NCI-H1436 treated with DMSO at 0.1 percent for 48 hours (cell line): ENCODE measurements at places on chromosomes 2 and 18.

- peak; percentile 17 for DNase-seq
Observed at GRCh38 chr2:75100011-75100800, 99.1 kb downstream of the TACR1 start.

DNA sequence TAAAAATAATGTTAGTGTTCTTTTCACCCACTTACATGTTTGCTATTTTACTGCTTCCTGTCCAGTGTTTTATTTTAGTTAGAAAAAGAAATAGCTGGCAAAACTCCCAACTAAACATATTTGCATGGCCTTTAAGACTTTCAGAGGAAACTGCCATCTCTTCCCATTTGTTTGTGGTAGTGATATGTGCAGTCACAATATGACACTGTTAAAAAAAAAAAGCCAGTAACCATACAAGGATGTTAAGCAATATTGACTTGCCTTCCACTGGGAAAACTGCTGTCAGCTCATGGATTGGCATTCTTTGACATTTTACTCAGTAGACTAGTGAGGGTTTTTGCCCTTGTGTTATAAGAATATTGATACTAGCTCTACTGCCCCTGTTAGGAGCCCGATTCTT is 29.1 kb downstream of the XIRP2 start:
- no peak for DNase-seq

GRCh38 chr2:102520801-102521200 is 47.8 kb downstream of the SLC9A4 start:
- no peak for DNase-seq

DNA sequence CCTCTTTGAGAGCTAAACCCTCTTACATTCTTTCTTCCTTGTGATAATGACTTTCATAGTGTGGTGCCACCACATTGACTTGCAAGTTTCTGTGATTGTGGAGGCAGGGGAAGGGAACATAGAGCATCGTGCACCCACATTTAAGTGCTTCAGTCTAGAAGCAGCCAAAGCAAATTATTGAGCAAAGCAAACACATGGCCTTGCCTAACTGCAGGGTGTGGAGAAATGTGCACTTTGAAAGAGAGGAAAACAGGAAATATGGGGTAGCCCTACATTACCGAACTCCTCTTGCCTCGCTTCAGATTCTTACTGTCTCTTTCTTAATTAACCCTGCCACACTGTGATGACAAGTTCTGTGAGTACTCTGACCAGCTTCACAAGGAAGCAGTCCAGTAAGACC is 814.6 kb downstream of the SLC4A3 start:
- no peak for DNase-seq

GRCh38 chr2:184756885-184757284 is 158.6 kb downstream of the ZNF804A start:
- DNase-seq: no peak

DNA sequence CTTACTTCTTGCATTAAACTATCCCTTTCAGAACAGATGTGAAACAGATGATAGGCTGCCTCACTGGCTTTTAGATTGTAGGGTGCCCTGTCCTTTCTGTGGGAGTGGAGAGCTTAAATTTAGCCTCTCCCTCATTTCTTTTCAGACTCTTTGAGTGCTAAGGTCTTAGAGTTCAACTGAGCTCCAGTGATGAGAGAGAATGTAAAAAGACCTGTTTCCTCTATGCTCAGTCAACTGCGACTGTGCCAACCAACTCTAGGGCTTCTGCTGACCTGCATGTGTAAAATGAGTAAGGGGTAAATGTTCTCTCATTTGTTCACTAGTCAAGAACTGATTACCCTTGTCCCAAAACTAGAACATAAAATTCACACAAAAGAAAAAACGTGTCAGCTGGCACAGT is 104.8 kb upstream of the TGFA start:
- no peak for DNase-seq

DNA sequence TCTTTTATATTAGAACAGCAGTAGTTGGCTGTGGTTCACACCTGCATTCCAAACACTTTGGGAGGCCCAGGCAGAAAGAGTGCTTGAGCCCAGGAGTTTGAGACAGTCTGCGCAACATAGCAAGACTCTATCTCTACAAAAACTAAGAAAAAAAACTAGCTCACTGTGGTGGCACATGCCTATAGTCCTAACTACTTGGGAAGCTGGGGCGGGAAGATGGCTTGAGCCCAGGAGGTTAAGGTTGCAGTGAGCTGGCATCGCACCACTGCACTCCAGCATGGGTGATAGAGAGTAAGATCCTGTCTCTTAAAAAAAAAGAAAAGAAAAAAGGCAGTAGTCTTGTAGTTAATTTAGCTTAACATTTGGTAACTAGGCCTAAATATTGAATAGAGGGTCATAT is 136.6 kb downstream of the AGPS start:
- no peak for DNase-seq
